Endodermal cell (in vitro differentiated cells): ENCODE measurements at places on chromosomes 6 and 20.
A peak's percentile ranks its signal among the peaks of the same experiment; 100 is the strongest.

DNA sequence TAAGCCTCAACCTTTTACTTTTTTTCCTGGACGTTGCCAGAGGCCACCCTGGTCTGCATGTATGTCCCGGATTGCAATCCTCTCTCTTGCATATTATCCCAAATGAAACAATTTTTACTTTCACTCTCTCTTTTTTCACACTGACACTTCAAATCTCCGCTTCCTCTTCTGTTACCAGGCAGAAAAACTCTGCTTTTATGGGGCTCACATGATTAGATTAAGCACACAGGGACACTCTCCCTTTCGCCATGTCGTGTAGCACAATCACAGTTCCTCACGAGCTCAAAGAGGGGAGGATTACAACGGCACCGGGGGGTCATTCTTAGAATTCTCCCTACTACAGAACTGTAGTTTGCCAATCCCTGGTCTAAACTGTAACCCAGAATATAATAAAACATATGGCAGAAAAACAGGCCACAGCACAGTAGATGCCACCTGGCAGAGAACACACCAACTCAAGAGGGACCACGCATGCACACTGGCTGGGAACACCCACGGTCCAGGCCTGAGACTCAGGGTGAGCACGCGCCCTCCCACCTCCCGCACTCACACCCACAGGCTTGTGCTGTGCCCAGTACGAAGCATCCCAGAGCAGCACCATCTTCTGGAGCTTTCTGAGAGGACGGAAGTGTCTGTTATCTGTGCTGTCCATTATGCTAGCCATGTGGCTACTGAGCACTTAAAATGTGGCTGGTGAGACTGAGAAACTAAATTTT, 288.7 kb downstream of the KIF16B start:
- DNase-seq: no peak

GRCh38 chr6:106561686-106562405, 67.5 kb downstream of the RTN4IP1 start:
- no peak for DNase-seq

DNA sequence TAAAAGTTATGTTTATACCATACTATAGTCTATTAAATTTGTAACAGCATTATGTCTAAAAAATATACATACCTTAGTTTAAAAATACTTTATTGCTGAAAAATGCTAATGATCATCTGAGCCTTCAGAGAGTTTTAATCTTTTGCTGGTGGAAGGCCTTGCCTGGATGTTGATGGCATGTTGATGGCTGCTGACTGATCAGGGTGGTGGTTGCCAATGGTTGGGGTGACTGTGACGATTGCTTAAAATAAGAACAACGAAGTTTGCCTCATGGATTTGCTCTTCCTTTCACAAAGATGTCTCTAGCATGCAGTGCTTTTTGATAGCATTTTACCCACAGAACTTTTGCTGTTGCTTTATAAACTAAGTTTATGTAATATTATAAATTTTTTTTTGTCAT, 68.6 kb downstream of the QKI start:
- no peak for DNase-seq

GRCh38 chr20:13533946-13534345, 104.8 kb downstream of the TASP1 start:
- no peak for DNase-seq

- peak; percentile 62 for DNase-seq
Observed at GRCh38 chr6:35718911-35719381, 17.9 kb upstream of the ARMC12 start.
